ENCODE measurements at places on chromosomes 1 and 21.

DNA sequence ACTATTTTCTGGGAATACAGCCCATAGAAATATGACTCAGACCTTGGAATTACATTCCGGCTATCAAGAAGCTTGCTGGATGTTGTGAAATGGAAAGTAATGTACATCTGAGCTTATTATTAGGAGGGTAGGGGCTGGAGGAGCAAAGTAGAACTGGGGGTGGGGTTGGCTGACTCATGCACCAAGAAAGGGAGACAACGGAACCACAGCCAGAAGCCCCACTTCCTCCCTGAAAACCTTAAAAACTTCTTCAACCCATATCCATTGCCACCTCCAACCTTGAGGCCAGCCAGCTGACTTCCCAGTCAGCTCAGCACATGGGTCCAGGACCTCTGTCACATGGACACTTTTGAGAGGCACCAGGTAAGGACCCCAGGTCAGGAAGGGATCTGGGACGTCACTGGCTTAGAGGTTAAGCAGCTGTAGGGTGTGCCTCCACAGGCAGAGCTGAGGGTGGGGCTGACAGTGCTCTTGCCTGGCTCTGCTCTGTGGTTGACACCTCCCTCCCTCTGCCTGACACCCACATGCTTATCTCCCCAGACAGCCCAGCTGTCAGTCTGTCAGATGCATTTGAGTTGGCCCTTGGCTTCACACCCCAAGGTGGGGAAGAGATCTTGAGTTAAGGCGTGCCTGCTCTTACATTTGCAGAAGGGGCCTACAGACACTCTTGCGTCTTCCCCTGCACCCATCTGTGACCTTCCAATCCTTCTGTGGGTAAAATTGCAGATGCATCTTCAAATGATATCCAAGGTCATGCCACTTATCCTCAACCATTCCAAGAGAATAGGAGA is 5.7 kb upstream of the ZNF683 start:
- DNase-seq: peak; percentile 21

DNA sequence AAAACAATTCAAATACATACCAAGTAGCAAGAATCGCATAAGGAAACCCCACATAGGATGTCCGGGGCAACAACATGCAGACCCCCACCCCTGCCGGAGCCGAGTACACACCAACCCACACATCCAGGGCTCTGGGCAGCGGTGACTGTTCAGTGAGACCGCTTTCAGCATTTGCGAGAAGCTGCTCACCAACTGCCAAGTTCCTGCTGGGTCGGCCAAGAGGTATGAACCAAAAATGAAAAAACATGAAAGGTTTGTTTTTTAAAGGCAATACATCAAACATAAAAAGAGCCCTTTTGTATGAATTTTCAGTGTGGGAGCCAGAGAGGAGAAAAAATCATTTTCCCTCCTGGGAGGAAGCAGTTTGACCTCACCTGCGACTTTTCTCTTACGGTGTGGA is 92.3 kb downstream of the SIM2 start:
- DNase-seq: no peak

DNA sequence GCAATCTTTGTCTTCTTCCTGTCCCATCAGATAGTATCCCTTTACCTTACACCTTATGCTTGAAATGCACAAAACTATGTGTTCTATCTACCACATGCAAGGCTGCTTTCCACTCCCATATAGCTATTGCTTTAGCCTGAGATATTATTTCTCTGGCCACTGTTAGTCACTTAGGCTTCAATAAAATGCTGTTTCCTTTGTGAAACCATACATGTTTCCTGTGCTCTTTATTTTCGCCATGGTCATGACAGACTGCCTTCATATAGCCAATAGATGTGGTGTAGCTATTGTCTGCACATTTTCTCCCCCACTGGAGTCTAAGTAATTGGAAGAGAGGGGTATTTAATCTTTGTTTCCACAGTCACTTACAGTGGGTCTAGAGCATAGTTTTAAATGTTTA is 108.4 kb downstream of the GREM2 start:
- DNase-seq: no peak

- no peak for DNase-seq
Measured at GRCh38 chr1:114522264-114522575, 11.2 kb upstream of the TRIM33 start.

DNA sequence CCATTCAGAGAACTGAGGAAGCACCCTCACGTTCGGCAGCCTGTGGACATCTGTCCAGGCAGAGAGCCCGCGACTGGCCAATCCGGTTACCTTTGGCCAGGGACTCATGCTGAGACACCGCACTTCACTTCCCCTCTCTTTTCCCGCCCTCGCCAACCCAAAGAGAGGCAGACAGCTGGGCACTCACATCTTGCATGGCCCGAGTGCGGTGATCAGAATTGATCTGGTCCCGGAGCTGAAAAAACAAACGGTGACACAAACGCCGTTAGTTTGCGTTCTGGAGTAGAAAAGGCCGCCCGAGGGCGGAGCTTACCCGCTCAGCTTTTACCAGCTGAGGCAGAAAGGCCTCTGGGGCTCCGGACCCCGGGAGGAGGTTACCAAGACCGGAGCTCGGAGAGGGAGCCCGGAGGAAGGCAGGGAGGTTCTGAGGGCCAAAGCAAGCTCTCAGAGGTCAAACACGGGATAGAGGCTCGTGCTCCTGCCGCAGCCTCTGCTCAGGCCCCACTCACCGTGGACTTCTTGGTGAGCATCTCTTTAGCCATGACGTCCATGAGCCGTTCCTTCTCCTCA is 376 bp downstream of the SF3A3 start:
- no peak for DNase-seq

GRCh38 chr21:42414928-42415769 is 11.4 kb downstream of the UBASH3A start:
- DNase-seq: peak; percentile 95

- no peak for DNase-seq
Measured at GRCh38 chr1:81129776-81130175, 671.0 kb upstream of the ADGRL2 start.

DNA sequence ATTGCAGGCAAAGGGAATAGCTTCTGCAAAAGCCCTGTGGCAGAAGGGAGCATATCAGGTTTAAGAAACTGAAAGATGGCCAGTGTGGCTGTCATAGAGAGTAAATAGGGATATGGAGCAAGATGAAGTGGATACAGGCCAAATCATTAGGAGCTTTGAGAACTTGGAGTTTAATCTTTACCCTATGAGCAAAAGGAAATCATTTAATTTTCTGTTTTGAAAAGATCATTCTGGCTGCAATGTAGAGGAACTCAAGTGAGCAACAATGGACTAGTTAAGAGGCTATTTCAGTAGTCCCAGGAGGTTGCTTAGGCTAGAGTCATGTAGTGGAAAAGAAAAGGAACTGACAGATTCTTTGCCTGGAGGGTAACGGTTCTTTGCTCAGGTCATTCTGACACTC is 47.2 kb downstream of the RAP1A start:
- DNase-seq: no peak

GRCh38 chr1:159079525-159079924 is 3.0 kb upstream of the AIM2 start:
- DNase-seq: no peak

DNA sequence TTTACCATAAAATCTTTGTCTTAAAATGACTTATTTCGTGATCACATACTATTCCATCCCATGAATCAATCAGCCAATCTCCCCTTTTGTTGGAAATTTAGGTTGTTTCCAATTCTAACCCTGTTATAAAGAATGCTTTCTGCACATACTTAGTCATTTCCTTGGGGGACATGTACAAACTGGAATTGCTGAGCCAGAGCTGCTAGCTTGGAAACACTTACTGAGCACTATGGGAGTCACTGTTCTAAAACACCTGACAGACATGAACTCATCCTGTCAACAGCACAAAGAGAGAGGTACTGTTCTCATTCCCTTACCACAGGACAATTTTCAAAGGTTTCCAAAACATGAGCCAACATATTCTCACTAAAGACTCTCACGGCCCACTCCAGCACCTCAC is 32.1 kb downstream of the AK2 start:
- no peak for DNase-seq

DNA sequence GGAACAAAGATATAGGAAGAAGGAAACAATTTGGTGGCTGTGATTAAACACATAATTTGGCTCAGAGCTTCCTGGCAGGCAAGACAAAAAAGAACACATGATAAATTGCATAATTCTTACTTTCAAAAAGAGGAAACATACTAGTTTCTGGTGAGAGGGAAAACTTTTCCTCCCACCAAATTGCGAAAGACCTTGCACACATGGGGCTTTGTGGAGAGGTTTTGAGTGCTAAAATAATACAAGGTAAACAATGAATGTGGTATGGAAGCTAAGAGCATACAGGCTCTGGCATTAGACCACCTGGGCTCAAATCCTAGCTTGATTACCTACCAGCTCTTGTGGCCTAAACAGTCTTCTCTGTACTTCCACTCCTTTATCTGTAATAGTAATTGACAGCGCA is 140.2 kb upstream of the HOOK1 start:
- DNase-seq: no peak

GRCh38 chr21:39078322-39079065 is 104.8 kb downstream of the PSMG1 start:
- no peak for DNase-seq
